Activated CD4-positive, alpha-beta T cell treated with anti-CD3 and anti-CD28 coated beads, Interleukin-2, amount 10 ng/mL, durations not matched to agents 24 days and 14 days (primary cell): ENCODE measurements at places on chromosomes 7 and 10. TPM values are rescaled to one million over a fixed set of nuclear protein-coding genes. Genes with fewer than 3 reads are reported as not detected.

- no peak for DNase-seq
These were observed 339.4 kb upstream of the PHF14 start for GRCh38 chr7:10634239-10634638.

GRCh38 chr7:121017586-121017985 is 29.1 kb downstream of the CPED1 start:
- no peak for DNase-seq

TAS2R4 gene
- total RNA-seq: 1.0 TPM in 2 replicates

MSS51 gene
- total RNA-seq: 2.5 and 2.8 TPM in 2 replicates

LZTS2 gene
- 21.8 and 22.7 TPM in 2 replicates for total RNA-seq

FGF8 gene
- 0.35 TPM in 1 of 2 replicates, not detected in the other for total RNA-seq
